Stimulated activated CD8-positive, alpha-beta memory T cell treated with anti-CD3 and anti-CD28 coated beads, Interleukin-15, amount 100 ng/mL, for 4 hours (primary cell): ENCODE measurements at places on chromosomes 4 and X.

DNA sequence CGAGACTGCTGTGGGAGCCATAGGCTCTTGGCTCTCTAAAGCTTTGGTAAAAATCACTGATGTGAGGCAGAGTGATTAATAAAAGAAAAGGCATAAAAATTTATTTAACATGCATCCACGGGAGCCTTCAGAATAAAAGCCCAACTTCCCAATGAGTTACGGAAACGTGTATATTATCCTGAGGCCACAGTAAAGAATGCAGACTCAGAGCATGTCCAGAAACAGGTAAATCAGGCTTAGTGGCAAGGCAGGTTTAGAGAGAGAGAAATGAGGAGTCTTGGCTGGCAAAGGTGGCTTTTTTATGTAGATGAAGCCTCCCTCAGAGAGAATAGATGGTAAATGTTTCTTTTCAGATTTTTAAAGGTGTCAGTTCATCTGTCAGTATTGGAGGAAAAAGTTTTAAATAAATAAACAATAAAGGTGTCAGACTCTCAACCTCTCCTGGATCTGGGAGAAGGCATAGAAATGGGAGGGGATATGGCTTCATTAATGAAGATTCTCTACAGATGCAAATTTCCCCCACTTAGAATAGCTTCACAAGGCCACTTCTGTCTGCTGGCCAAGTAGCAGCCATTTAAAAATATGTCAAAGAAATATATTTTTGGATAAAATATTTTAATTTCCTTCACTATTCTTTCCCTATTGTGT is 24.0 kb downstream of the C4orf51 start:
- no peak for DNase-seq

GRCh38 chrX:131828482-131828881 is 194.6 kb upstream of the STK26 start:
- DNase-seq: no peak

GRCh38 chr4:183447646-183448045 is 3.2 kb downstream of the CDKN2AIP start:
- DNase-seq: no peak

DNA sequence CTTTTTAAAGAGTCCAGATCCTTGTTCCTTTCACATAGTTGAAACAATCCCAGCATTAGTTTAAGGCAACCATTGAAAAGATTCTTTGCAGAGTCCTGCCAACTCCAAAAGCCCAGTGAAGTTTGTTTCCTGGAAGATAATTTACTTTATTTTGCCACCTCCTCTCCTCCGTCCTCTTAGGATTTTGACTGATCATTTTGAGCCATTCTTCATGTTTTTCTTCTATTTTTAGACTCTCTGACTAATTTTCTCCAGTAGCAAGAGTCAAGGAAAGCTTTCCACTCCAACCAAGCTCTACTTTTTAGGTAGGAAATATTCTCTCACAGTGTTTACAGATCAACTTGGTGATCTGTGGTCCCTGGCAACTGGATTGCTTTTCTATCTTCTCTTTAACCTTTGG is 10.3 kb downstream of the NCBP2L start:
- DNase-seq: no peak
